ENCODE measurements at places on chromosomes 3 and 15.

DNA sequence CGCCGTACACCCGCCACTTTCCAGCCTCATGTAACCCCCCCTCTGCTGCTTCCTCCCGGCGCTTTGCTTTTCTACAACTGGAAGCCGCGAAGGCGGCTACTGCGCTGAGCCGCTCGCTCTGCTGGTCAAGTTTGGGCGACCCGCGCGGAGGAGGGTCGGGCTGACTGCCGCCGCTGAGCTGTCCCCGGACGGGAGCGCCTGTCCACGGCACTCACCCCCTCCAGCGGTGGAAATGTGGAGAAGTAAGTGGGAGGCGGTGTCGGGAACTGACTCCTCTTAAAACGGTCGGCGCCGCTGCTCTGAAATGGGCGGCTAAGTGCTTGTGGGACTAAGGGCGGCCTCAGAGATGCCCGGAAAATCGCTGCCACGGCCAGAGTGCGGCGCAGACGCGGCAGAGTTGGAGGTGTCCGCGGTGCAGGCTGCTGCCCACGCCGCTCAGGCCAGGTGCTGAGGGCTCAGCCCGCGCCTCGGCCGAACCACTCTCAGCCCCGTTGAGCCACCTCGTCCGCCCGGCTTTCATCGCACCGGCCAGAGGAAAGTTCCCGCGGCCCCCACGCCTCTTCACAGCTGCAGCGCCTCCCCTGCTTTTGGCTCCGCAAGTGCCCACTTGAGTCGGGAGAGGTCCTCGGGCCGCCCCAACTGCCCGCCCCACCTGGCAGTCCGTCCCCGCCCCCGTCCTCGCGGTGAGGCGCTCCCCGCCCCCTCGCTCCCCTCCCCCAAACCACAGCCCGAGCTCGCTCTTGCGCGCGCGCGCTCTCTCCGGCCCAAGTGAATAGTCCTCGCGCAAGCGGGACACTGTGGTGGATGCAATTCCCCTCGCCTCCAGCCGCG, at the start of gene EPHA6:
Gene EPHA6, plus strand, starts transcription at position 775 of the 831 bp plus-strand sequence.
- DNase-seq: no peak

DNA sequence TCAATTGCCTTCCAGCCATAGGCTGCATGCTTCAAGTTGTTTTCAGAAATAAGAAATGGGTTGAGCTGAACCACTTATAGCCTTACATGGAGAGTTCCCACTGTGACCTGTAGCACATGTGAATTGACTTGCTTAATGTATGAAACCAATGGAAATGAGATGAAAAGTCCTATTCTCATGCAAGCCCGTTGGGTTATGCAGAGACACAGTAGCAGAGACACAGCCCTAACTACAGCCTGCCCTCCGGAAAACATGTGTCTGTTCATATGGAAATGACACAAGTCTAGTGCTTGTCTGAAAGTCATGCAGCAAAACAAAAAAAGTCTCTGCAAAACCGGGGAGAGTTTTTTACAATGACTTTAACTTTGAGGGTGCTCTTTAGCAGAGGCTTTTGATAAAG, 14.5 kb downstream of the HIGD2B start:
- DNase-seq: no peak

DNA sequence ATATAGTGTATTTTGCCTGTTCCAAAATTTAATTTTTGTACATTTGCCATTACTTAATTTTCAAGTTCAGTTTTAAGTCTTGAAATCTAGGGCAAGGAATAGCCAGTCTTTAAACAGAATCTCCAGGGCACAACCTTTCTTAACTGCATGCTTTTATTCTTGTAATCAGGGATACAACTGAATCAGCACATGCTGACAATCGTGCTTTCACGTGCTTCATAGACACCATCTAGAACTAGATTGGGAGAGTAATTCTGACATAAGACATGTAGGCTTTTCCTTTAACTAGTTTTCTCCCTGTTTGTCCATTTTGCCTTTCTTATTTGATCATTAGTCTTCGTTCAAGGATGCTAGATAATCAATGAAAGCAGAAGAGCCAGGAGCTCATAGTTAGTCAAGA, 650.4 kb upstream of the CADM2 start:
- DNase-seq: no peak

DNA sequence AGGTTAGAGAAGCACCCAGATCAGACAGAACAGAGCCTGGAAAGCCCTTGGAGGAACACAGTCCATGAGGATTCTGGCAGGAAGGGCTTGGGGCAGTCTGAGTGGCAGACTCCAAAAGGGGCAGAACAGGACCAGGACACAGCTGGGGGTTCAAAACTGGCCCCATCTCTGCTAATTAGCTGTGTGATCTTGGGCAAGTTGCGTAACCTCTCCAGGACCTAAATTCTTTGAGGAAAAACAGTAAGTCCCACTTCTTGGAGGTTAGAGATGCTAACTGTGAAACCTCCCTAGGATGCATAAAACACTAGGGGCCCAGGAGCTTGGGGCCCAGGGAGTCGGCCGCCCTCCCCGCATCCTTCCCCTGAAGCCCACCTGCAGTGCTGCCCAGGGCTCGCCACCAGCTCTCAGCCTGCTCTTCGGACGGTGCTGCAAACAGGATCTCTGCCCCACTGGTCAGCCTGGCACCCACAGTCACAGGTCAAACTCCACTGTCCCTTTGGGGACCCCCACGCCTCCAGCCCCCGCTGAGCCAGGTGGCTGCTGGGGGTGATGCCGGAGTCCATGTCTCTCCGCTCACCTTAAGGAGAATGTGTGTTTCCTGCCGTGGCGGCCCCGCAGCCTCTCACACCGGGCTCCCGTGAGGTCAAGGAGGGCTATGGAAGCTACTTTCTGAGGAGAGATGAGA, 12.0 kb downstream of the PLA2G4B start:
- DNase-seq: no peak

GRCh38 chr15:73954188-73955145, 28.2 kb downstream of the LOXL1 start:
- DNase-seq: no peak

DNA sequence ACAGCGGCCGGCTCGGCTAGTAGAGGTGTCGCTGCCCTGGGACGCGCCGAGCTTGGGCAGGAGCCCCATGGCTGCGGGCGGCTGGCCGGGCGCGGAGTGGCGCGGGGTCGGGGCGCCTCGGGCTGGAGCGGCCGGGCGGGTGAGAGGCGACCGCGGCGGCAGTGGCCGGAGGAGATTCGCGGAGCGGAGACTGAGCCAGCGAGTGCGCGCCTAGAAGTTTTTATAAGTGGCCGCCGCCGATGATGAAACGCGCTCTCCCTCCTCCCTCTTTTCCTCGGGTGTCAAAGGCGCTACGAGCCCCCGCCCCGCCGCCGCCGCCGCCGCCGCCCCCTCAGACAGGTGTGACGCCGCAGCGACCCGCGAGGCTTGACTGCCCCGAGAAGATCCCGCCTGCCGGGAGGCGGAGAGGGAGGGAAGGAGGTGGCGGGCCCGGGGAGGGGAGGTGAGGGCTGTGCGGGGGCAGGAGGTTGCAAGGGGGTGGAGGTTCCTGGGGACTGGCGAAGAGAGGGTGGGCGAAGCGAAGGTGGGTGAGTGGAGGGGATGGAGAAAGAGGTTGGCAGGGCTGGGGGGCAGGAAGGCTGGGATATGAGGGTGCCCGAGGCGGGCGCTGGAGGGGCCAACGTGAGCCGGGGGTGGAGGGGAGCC, at the start of gene SLCO2A1:
Gene SLCO2A1, minus strand, starts transcription at position 192 of the 645 bp plus-strand sequence. Its CDS starts 123 bp downstream, at position 69.
- no peak for DNase-seq

GRCh38 chr3:169939320-169939719, 27.3 kb upstream of the SEC62 start:
- no peak for DNase-seq

DNA sequence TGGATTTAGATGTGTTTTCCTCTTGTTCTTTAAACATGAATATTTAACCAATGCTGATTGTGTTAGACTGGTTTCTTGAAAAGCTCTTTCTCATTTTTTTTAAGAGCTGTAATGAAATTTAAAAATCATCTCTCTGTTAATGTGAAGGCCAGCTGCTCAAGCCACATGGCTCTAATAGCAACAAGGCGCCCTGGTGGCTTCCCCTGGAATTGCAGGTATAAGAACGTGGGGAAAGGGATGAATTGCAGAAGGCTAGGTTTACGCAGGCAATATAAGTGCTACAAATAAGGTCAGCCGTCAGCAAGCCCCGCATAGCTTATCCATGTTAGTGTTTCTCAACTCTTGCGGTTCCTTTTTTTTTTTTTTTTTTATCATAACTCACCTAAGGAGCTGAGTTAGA, 108.5 kb downstream of the SAMMSON start:
- no peak for DNase-seq

DNA sequence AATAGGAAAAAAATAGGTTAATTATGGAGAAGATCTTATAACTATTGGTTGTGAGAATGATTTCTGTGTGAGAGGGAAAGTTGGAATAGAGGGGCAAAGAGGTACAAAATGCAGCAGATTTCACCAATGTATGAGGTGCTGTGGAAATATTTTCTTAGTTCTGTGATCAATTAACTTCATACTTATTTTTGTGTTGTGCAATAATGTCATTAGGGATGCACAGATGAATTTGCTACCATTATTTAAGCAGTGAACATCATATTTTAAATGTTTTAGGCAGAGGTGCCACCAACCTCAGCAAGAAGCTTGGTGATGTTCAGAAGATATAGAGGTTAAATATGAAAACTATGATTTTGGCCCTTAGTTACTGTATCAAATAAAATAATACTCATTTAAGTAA, 21.6 kb downstream of the MBNL1 start:
- no peak for DNase-seq

DNA sequence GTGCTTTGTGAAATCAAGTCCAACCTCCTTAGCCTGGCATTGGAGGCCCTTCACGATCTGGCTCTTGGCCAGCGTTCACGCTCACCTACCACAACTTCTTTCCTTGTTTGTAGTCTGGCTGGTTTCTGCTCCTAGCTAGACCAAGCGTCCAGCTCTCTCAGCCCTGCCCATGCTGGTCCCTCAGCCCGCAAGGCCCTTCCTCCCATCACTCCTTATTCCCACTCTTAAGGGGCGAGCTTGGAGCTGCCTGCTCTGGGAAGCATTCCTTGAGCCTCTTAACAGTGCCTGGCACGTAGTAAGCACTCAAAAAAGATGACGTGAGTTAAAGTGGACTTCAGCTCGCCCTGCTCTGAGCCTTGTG, 8.7 kb downstream of the SLC6A6 start:
- DNase-seq: no peak

DNA sequence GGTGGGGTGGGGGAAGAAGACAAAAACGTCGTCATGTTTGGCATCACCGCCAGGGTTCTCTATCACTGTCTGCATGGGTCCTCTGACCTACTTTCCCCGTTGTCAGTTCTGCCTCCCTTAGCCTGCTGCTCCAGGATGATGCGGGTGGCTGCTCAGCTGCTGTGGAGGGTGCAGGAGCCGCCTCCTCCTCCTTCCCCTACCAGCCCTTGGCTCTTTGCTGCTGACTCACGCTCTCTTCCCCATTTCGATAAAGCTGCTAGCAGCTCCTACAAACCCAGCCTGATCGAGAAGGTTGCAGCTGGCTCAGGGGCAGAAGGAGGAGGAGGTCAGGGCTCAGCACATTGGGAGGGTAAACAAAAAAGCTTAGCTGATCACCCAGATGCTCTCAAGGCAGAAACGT, 49.5 kb upstream of the SEC13 start:
- DNase-seq: no peak

- DNase-seq: no peak
These were observed 108.8 kb downstream of the KBTBD8 start for GRCh38 chr3:67106874-67107273.

DNA sequence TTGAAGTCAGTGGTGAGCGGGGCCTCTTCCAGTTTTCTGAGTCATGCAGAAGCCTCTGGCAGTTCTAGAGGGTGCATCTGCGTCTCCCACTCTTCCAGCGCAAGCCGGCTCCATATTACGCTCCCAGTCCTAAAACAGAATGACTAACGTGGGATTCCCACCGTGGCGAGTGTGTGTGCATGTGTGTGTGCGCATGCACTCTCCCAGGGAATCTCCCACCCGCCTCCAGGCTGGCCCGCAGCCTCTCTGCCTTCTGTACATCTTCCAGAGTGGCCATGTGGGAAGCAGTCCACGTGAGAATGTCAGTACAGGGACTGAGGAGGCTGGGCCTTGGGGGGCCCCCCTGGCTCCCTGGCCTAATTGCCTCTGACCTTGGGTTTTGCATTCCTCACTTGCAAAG, 87.7 kb downstream of the LSM3 start:
- DNase-seq: no peak

- no peak for DNase-seq
These were observed 8.6 kb upstream of the TNFAIP8L3 start for GRCh38 chr15:51103330-51103729.

- no peak for DNase-seq
These were observed 33.7 kb downstream of the ADCY5 start for GRCh38 chr3:123414973-123415775.

DNA sequence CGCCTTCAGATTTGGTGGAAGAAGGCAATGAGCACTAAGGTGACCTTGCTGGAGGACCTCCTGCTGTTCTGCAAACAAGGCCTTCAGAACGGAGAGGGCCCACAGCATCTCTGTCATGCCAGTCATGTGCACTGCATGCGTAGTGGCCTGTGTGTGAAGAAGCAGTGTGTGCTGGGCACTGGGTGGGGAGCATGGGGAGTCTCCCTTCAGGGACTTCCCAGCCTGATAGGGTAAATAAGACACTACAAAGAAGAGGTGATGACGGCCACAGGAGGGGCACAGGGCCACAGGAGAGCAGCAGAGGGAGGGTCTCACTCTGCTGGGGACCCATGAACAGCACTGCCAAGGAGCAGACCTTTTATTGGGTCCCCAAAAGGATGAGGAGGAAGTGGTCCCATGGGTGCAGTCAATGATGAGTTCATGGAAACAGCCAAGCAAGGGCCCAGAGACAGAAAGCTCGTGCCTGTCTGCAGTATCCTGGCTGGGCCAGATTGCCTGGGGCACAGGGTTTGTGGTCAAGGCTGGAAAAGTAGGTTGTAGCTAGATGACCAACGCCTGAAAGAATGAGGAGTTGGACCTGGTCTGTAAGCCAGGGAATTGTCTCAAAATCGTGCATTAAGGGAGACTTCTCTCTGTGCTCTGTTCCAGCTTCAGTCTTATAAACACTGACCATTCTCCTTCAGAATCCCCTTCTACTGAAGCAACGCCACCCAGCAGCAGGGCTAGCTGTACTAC, 67.8 kb upstream of the SEC61A1 start:
- no peak for DNase-seq

GRCh38 chr3:66819993-66820501, 178.1 kb upstream of the KBTBD8 start:
- DNase-seq: no peak

DNA sequence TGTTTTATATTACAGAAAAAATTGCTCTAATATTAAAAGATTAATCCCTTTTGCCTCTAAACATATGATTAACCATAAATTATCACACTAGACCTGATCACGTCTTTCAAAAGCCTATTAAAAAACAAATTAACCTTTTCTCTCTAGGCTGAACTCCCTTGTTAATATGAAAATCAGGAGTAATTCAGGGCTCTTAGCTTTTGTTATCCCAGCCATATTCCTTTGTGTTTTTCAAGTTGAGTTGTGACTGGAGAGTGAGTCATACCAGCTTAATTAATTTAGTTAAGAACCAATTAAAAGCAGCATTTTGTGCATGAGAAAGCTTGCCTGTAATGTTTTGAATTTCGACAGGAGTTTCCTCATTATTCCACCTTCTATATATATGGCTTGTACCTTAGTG, 385.8 kb downstream of the VGLL3 start:
- no peak for DNase-seq

Data from SK-N-MC (cell line).